ENCODE measurements at places on chromosomes 7 and 10. TPM values are rescaled to one million over a fixed set of nuclear protein-coding genes. Genes with fewer than 3 reads are reported as not detected.

- H3K4me3 ChIP-seq, result no peak overlapping the region
- no peaks in the 10 kb centered on the region for H3K27me3 ChIP-seq
- H3K4me1 ChIP-seq, result no peaks in the 10 kb centered on the region
- no peak overlapping the region for H3K27ac ChIP-seq
- DNase-seq, result no peak
Observed at GRCh38 chr10:33981301-33981700, 646.8 kb upstream of the NRP1 start.

Gene SEMA3E
- total RNA-seq, result 2.0 TPM

DNA sequence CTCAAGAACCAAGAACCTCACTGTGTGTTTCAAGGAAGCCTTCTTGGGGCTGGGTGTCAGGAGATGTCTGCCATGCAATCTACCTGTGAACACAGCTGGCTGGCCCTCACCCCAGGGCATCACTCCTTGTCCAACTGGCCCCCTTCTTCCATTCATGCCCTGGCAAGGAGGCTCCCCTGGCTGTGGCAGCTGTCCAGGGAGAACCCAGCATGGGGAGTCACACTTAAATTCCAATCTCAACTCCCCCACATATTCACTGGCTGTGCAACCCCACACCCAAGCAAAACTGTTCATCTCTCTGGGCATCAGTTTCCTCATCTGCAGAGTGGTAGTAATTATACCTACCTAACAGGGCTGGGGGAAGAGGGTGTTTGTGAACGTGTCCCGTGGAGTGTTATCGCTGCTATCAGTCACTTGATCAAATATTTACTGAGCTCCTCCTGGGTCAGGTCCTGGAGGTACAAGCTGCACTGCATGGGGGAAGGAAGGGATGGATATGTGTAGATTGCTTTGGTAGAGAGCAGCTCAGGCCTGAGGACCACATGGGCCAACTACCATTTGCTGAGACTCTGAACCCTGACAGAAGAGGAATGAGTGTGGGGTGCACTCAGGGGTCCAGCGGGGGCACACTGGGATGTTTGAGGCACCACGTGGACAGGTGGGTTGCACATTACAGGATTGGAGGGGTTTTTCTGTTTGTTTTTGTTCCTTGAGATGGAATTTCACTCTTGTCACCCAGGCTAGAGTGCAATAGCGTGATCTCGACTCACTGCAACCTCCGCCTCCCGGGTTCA lies 2.1 kb upstream of the GPRIN2 start:
- H3K36me3 ChIP-seq, result no peaks in the 10 kb centered on the region
- no peak overlapping the region for H3K4me3 ChIP-seq
- H3K27me3 ChIP-seq, result peaks cover 5% of the 10 kb centered on the region
- H3K27ac ChIP-seq, result no peak overlapping the region
- DNase-seq, result no peak
- H3K4me1 ChIP-seq, result no peaks in the 10 kb centered on the region

GRCh38 chr7:30989824-30990672 lies 26.3 kb downstream of the GHRHR start:
- DNase-seq, result no peak
- H3K4me3 ChIP-seq, result no peak overlapping the region
- peaks cover 1% of the 10 kb centered on the region for H3K27me3 ChIP-seq
- H3K36me3 ChIP-seq, result no peaks in the 10 kb centered on the region
- no peaks in the 10 kb centered on the region for H3K4me1 ChIP-seq

Gene TMEM213
- not detected for total RNA-seq

- peaks cover 14% of the 10 kb centered on the region for H3K36me3 ChIP-seq
- no peak for DNase-seq
- no peak overlapping the region for H3K27ac ChIP-seq
- H3K27me3 ChIP-seq, result no peaks in the 10 kb centered on the region
Observed at GRCh38 chr7:127673902-127674301, 21.9 kb downstream of the SND1 start.

DNA sequence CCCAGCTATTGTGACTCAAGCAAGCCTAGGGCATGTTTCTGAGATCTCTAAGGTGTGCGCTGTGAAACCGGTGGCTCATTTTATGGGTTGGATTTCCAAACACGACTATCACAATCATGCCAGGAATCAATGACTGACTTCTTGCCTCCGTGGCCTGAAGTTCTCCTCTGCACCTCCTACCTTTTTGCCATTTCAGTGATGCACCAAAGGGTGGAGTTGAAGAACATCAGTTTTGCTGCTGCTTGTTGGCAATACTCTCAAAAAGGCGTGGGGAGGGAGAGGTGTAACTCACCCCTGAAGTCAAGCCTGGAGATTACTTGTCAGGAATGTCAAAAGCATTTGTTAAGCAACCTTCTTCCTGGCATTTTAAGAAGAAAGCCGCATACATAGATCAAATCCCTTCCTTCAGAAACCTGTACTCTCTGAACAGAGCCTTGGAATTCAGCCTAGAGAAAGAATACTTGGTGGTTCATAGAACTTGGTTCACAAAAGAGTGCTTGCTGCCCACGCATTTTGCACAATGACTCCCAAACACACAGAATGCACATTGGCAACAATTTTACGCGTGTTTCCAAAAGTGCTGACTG lies 41.0 kb downstream of the KIAA1217 start:
- no peak for DNase-seq
- H3K36me3 ChIP-seq, result no peaks in the 10 kb centered on the region
- H3K27me3 ChIP-seq, result no peaks in the 10 kb centered on the region
- H3K27ac ChIP-seq, result no peak overlapping the region
- no peak overlapping the region for H3K4me3 ChIP-seq

Data from GM12878 (cell line).